ENCODE measurements at places on chromosomes 5 and 9. TPM values are rescaled to one million over a fixed set of nuclear protein-coding genes. Genes with fewer than 3 reads are reported as not detected.

Gene ENTREP1
- total RNA-seq: not detected

GRCh38 chr9:14312719-14313377, 1.1 kb downstream of the NFIB start:
- no peak for DNase-seq

Gene LEAP2
- total RNA-seq: 9.9 TPM

DNA sequence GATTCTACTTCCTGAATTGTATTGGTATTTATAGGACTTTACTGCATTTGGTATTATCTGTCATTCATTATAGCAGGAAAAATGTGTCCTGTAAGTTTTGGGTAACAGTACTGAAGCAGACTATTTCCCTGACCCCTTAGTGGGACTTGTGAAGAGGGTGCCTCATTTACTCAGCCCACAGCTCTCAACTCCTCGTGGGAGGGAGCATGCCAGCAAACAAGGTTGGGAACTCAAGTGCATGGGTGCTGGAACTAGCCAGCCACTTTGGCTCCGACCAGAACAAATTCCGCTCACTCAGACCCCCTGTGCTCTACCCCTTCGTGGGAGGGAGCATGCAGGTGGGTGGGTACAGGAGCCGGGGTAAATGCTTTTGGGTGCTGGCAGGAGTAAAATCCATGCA, 1773.5 kb upstream of the WWC1 start:
- no peak for DNase-seq

GRCh38 chr9:71941060-71941568, 29.7 kb downstream of the C9orf85 start:
- no peak for DNase-seq

GRCh38 chr9:76717613-76718012, 46.6 kb upstream of the PCA3 start:
- DNase-seq: no peak

DNA sequence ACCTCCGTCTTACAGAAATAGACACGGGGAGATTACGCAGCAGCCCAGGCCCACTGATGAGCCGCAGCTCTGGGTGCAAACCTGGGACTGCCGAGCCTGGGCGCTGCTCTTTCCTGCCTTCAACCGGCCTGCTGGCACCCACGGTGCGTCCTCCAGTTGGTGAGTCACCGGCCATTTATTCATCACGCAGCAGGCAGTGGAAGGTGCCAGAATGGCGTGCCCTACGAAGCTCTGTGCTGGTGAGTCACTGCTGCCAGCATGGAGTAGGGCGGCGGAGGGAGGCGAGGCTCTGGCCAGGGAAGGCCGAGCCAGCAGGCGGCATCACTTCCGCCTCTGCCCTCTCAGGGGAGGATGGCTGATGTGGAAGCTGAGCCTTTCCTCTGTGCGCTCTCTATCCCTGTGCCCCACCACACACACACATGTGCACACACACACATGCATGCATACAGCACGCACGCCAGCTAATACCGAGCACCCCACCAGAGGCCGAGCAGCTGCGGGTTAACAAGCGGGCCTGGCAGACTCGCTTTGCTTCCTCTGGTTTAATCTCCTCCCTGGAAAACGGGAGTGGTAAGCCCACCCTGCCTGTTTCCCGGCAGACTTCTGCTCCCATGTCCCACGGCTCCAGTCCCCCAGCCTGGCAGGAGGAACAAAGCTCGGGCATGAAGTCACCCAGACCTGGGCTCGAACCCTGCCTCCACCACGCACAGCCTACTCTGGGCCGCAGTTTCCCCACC, 39.2 kb downstream of the OLFM1 start:
- DNase-seq: no peak

- DNase-seq: no peak
Observed at GRCh38 chr9:121945281-121945680, 147.8 kb downstream of the TTLL11 start.

DNA sequence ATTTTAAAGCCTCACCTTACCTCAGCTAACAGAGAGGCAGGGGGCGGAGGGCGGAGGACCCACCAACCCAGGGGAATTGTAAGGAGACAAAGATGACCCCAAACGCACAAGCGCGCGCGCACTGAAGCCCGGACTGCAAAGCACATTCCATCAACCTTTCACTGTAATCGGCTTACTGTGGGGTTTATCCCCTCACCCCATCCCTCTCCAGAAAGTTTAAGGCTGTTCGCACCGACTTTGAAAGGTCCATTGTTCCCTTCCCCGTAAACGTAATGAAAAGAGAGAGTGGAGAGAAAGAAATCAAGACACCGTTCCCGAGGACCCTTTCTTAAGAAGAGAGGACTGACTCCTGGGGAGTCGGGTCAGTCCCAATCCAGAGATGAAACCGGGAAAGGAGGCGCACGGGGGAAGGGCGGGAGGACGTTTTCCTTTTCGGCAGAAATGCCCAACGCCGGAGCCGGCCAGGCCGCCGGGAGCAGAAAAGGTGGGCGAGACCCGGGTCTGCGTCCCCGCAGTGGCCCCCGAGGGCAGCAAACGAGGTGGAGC, 464 bp downstream of the CEMIP2 start:
- no peak for DNase-seq

Gene ENC1
- total RNA-seq: 1.5 TPM

Gene SLC31A2
- total RNA-seq: 39.2 TPM

GRCh38 chr5:160298189-160298588, 14.2 kb downstream of the CCNJL start:
- DNase-seq: no peak

Gene ITGA2
- total RNA-seq: 0.43 TPM

- DNase-seq: no peak
Observed at GRCh38 chr9:111179577-111179976, 141.3 kb upstream of the LPAR1 start.

Gene ZDHHC11
- total RNA-seq: 7.1 TPM

DNA sequence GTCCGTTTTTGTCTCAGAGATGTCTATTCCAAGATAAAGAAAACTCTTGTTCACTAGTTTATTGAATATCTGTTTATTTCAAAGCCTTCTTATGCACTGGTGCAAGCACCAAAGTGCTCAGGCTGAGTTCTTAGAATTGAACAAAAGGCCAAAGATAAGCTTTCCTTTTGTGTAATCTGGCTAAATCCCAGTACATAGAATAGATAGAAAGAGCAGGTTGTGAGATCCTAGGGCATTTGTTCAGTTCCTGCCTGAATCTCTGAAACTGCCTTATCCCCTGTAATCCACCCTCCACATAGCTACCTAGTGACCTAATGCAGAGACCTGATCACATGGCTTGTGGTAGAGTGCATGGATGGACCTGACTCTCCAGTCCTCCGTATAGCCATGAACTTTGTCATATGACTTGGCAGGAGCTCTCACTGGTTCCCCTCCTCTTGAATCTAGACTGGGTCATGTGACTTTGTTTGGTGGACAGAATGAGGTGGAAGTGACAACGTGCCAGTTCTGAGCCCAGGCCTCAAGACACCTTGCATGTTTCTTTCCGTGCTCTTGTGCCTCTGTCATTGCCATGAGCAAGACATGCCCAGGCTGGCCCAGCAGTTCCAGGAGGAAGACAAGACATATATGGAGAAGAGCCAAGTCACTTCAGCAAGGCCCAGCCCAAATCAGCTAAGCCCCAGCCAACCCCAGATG, 139.3 kb upstream of the SHB start:
- DNase-seq: no peak

DNA sequence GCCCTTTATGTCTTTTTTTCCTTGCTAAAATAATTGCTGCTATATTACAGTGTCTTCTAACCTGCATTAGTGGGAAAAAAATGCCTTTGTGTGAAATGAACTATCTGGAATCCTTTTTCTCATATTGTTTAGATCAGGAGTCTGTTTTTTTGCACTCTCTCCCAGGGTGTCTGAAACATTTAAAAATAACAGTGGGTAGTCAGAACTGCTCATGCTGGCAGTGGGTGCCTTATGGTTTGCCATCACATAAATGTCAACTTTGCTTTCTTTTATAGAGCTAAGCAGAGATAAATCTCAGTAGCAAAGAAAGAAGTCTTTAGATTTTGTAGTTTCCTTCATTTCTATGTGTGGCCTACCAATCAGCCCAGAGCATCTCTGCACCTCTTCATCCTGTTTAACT, 347.8 kb upstream of the RGMB start:
- no peak for DNase-seq

Gene FBLL1
- total RNA-seq: not detected

Gene ADCY2
- total RNA-seq: not detected

Gene CCDC187
- total RNA-seq: not detected

- no peak for DNase-seq
Observed at GRCh38 chr5:73433982-73434342, 14.6 kb downstream of the FOXD1 start.

DNA sequence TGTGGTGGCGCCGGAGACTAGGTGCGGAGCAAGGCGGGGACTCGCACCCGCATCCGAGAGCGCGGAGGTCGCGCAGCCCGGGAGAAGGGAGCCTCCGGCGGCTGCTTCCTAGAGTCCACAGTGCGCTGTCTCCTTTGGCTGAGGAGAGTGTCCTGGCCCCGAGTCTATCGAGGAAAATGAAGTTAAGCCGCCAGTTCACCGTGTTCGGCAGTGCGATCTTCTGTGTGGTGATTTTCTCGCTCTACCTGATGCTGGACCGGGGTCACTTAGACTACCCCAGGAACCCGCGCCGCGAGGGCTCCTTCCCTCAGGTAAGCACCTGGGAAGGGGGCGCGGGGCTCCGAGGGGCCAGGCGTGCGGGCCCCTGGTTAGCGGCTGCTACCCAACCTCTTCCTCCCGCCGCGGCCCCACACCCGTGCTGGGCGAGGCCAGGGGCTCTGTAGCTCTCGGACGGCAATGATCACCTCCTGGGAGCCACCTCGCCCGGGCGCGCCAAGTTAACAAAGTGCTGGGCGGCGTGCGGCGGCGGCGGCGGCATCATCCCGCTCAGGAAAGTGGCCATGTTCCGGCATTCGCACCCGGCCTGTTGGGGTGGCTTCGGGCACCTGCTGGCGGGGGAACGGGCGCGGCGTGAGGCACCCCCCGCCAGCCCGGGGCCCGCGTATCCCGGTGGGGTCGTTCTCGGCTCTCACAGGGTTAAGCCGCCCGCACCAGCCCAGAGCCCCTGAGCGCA, 681 bp downstream of the MAN2A1 start:
- DNase-seq: peak; percentile 56

DNA sequence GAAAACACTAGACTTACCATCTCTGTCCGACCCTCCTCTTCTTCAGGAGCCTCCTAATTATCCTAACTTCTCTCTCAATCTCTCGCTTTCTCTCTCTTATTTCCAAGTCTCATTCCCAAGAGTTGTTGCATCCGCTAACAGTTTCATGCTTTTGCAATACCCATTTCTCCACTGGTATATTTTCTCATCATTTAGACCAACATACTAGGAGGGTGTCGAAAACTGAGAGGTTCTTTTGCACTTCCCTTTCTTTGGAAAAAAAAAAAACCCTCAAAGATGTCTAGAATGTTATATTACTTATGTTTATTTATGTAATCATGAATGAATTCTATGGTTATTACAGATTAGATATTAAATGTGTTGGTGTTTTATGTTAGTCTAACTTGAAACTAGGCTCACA, 35.9 kb downstream of the SPZ1 start:
- no peak for DNase-seq

GRCh38 chr5:43066799-43067741, 27.0 kb upstream of the ANXA2R start:
- peak; percentile 80 for DNase-seq

DNA sequence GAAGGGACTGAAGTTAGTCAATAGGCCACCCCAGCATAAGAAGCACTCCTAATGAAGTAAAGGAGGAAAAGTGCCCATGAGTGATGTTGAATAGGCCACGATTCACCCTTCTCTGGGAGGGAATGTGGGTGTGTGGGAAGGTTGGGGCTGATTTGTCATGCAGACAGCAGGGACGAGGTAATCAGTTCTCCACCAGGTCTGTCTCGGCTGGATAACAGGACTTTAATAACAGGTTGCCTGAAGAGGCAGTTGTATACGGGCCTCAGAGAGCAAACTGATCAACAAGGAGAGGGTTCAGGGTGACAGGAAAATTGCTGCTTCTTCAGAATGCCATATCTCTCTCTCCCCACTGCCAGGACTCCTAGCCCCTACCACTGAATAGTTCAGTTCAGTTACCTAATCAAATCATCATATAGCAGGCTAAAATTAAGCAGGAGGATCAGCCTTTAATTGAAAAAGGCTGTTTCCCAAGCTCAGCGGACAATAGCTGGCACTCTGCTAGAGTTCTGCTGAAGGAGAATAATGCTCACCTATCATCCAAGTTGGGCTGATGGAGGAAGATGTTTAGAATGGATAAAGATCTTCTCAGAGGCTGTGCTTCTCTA, 43.6 kb upstream of the SMIM32 start:
- no peak for DNase-seq

GRCh38 chr5:133602835-133603380, 9.4 kb downstream of the FSTL4 start:
- DNase-seq: no peak

DNA sequence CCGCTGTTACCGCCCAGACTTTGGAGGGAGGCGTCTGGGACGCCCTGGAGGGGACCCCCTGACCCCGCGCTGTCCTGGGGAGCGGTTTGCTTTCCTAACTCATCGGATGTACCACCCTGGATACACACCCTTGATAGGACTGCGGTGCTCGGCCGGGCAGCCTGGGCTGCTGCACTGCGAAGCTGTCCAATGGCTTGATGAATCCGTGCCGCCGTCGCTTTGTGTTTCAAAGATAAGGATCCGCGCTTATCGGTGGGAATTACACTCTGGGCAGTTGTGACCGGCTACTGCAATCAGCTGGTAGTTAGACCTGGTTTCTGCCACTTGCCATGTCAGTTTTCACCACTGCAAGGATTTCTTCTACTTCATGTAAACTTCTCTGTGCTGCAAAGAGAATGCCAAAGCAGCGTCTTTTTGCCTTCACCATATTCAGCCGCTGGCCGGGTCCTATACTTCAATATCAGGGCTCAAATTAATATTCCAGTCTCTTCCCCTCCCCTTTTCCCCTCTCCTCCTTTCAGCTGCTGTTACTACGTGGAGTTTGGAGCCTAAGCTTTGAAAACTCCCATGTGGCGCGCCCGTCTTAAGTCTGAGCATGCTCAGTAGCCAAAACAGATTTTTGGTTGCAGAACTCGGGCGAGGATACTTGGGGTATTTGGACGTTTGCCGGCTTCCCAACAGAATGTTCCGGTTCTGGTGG, 727 bp downstream of the SMAD5 start:
- no peak for DNase-seq

GRCh38 chr5:137264041-137264440, 235.1 kb downstream of the SPOCK1 start:
- no peak for DNase-seq

DNA sequence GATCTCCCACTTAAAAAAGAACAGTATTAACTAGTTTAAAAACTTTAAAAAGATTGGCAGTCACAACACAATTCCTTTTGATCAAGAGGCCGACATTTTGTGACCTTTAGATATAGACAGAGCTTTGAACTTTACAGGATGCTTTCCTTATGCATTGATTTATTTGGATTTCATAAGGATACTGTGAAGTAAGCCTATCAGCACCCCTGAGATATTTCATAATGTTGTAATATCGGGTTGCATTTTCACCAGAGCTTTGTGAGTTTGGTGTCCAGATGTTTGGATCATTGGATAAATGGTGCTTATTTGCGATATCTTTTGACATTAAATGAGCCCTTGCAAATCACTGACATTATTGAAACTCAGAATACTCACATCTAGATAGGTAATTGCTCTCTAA, 7.7 kb downstream of the PALM2AKAP2 start:
- DNase-seq: no peak
